ENCODE measurements at places on chromosomes 2 and 18.

- DNase-seq: no peak
These were observed 34.4 kb upstream of the GALNT1 start for GRCh38 chr18:35547008-35547605.

DNA sequence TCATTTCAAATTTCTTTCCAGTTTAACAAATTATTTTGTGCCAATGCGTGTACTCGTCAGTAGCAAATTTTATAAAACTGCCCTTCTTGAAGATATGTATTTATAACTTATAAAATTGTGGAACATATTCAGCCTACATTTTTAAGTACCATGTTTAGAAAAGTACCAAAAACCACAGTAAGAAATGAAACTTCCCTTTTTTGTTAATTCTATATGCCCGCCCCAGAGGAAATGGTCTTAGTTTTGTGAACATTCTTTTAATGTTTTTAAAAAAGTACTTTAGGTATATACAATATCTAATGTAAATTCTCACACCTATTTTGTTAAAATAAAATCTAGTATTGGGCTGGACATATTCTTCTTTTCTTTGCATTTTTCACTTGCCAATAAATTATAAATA, 1.2 kb downstream of the UGT1A9 start:
- DNase-seq: no peak

- DNase-seq: no peak
These were observed 177.3 kb upstream of the ARL4C start for GRCh38 chr2:234673961-234674759.

DNA sequence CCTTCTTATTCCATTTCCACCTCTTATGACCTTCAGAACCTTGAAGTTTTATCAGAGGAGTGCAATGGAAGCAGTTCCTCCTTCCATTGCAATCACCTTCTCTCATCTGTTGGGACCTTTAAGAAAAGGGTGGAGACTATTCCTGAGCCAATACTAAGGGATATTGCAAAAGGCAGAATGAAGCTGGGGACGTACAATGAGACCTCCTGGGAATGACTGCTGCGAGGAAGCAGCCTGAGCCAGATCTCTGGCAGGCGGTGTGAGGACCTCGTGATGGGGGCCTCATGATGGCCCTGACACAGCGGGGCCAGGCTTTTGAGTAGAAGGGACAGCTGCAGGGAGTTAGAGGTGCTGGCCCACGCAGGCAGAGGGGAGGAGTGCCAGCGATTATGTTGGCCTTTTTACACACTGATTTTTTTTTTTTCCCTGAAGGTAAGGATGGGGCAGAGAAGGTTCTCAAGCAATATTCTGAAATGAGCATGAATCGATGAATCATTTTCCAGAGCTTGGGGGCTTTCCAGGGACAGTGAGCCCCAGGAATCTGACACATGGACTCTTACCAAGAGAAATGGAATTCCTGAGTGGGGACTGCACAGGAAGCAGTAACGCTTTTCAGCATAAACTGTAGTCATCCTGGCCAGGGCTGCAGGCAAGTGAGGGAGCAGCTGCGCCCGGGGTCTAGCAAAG, 40.0 kb upstream of the LAPTM4A start:
- DNase-seq: no peak

- DNase-seq: no peak
These were observed 54.0 kb upstream of the SPP2 start for GRCh38 chr2:233996461-233996860.

DNA sequence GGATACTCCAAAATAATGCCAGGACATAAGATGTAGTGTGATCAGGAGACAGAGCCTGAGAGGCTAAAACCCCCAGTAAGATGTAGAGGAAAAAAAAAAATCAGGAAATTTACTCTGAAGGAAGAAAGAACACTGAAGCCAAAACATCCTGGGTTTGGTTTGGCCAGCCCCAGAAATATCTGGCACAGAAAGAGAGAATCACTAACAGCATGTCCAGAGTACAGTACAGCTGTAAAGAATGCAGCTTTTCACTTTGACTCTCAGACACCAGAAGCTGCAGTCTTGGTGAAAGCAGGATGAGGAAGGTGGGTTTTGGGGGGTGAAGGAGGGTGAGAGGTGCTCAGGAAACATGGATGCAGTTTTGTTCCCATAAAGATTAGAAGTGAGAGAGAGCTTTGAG, 1577.7 kb upstream of the ACVR2A start:
- no peak for DNase-seq

DNA sequence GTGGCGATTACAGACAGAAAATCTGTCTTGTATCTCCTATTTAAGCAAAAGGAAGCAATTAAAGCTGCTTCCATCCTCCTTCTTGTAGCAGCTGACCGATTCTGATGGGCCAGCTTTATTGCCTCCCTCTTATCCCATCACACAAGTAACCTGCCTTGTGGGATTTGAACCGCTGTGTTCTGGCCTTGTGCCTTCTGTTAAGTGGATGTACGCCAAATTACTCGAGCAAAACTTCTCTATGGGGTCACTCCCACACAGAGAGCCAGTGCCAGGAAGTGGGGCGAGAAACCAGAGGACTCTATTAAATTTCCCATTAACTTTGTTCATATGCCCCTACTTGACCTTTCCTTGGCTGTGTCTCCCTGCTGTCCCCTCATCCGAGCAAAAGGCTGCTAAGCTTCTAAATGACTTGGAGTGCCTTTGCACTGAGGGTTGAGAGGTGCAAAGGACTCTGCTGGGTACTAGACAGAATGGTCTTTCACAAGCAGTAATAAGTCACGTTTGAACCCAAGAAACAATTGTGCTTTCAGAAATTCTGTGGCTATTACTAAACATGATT, 672.5 kb downstream of the MBD2 start:
- DNase-seq: no peak

- DNase-seq: no peak
These were observed 21.4 kb upstream of the SPIRE1 start for GRCh38 chr18:12679183-12679786.

All from ecto neural progenitor cell (in vitro differentiated cells).